HFFc6 (cell line): ENCODE measurements at places on chromosomes 7 and 10. TPM values are rescaled to one million over a fixed set of nuclear protein-coding genes. Genes with fewer than 3 reads are reported as not detected.

DNA sequence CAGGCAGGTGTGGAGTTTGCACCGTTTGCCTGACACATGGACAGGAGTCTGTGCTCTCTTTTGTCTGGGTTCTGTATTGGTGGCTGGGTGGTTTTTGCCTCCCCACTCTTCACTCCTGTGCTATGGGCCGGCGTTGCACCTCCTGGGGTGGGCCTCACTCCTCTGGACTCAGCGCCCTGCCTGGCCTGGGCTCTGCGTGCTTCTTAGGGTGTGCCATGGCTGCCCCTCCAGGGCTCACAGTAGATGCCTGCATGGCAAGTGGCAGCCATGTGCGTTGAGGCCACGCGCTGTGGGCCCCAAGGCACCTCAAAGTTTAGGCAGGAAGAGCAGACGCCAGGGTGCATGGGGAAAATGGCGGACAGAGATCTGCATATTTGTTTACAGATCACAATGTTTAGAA is 319.8 kb downstream of the ADARB2 start:
- no peak overlapping the region for H3K4me3 ChIP-seq
- no peaks in the 10 kb centered on the region for H3K36me3 ChIP-seq
- H3K27me3 ChIP-seq, result no peaks in the 10 kb centered on the region
- no peak overlapping the region for H3K27ac ChIP-seq

DNA sequence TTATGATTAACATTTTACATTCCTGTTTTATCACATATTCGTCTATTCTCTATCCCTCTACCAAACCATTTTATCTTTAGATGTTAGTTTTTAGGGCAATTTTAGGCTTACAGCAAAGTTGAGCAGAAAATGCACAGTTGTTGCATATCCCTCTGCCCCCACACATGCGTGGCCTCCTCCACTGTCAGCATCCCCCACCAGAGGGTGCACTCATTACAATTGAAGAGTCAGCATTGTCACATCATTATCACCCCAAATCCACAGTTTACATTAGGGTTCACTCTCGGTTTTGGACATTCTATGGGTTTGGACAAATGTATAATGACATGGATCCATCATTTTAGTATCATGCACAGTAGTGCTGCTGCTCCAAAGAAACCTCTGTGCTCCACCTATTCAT is 86.4 kb downstream of the WDR37 start:
- no peak overlapping the region for H3K27ac ChIP-seq
- H3K4me3 ChIP-seq, result no peak overlapping the region
- H3K4me1 ChIP-seq, result no peaks in the 10 kb centered on the region
- peaks cover 14% of the 10 kb centered on the region; the same call in 1 of the 2 replicates for H3K36me3 ChIP-seq
- DNase-seq, result no peak

SLC16A9 gene
- total RNA-seq, result not detected in 3 replicates

GRCh38 chr10:48516911-48517310 is 88.0 kb downstream of the ARHGAP22 start:
- peaks cover 85% of the 10 kb centered on the region for H3K36me3 ChIP-seq
- no peaks in the 10 kb centered on the region; the same call in none of the 2 replicates for H3K27me3 ChIP-seq
- H3K4me1 ChIP-seq, result peaks cover 81% of the 10 kb centered on the region
- H3K4me3 ChIP-seq, result no peak overlapping the region
- H3K27ac ChIP-seq, result no peak overlapping the region
- no peak for DNase-seq

OR2A1 gene
- total RNA-seq, result not detected in 2 replicates

TMEM213 gene
- total RNA-seq, result not detected in 3 replicates

DNA sequence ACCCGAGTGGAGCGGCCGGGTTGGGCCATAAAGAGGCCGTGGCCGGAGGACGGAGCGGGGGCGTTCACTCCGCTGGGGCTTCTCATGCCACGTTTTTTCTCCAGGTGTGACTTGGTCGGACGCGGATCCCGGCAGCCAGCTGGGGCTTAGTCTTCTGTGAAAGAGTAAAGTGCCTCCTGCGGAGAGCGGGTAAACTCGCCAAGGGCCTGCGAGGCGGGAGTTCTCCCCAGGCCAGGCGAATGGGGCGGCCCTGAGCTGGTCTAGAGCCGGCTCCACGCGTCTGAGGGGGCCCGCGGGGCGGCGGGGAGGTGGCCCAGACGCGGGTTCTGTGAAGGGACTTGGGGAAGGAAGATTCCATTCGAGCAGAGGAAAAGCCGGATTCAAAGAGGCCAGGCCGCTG is 86.3 kb upstream of the VIPR2 start:
- no peak overlapping the region for H3K27ac ChIP-seq
- DNase-seq, result no peak
- no peaks in the 10 kb centered on the region for H3K36me3 ChIP-seq
- H3K4me3 ChIP-seq, result no peak overlapping the region
- H3K4me1 ChIP-seq, result no peaks in the 10 kb centered on the region

DNA sequence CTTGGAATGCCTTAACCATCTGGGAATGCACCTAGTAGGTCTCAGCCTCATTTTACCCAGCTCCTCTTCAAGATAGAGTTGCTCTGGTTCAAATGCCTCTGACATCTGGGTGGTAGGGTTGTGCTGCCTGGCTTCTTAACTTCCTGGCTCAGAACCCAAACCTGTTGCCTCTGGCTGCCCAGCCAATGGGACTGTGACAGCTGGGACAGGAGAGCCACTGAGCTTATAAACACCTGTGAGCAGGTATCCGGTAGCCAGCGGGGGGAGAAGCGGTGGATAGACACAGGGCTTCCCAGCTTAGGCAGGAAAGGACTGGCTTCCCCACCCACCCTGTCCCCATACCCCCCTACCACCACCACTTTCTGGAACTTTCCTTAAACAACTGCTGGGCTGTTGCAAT is 115.8 kb upstream of the CARD11 start:
- H3K4me3 ChIP-seq, result no peak overlapping the region
- no peak overlapping the region for H3K27ac ChIP-seq
- DNase-seq, result no peak
- H3K36me3 ChIP-seq, result no peaks in the 10 kb centered on the region
- no peaks in the 10 kb centered on the region; the same call in 1 of the 2 replicates for H3K4me1 ChIP-seq
- no peaks in the 10 kb centered on the region; the same call in none of the 2 replicates for H3K27me3 ChIP-seq

- H3K4me1 ChIP-seq, result peaks cover 14% of the 10 kb centered on the region
- H3K27me3 ChIP-seq, result peaks cover 5% of the 10 kb centered on the region; the same call in 1 of the 2 replicates
- H3K27ac ChIP-seq, result peak within 1 kb of the TSS; percentile 100
- DNase-seq, result peak; percentile 64
- no peaks in the 10 kb centered on the region for H3K36me3 ChIP-seq
- peak within 1 kb of the TSS; percentile 99 for H3K4me3 ChIP-seq
These were observed at the start of gene SEM1 for GRCh38 chr7:96709381-96710228. Gene SEM1, minus strand, starts transcription at chr7:96709846. Its CDS starts 83 bp downstream, at chr7:96709763.
